ENCODE measurements at places on chromosomes 7 and 10.

- DNase-seq: no peak
Observed at GRCh38 chr7:90621747-90622140, 25.6 kb downstream of the CDK14 start.

- DNase-seq: no peak
Observed at GRCh38 chr10:77823811-77824542, 102.6 kb downstream of the DLG5 start.

DNA sequence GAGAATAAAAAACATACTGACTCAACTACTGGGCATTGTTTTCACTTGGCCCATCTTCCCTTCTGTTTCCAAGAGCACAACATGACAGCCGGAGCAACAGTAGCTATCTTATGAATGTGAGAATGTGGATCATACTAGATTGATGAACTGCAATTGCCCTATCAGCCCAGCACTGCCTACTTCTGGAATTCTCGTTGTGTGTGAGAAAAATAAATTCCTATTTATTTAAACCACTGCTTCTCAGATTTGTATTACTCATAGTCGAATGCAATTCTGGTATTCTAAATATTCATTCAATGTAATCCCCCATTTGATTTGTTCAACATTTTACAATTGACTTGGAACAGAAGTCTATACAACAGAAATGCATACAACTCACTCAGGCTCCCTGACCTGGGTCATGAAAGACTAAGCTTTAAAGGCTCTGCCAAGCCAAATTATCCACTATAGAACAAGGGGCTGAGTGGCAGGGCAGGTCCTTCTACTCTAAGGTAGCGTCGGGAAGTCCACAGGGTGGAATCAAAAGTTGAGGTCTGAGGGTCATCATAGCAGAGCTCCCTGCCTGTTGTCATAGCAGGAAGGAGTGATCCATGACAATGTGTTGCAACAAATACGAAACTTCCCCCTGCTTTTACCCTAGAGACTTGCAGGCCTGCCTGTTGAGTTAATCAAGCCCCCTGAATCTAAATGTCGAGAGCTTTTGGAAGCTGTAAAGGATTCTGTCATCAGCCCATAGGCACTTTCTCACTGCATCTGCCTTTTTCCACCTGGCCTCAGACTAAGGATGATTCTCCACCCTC lies 12.4 kb upstream of the JAZF1 start:
- no peak for DNase-seq

DNA sequence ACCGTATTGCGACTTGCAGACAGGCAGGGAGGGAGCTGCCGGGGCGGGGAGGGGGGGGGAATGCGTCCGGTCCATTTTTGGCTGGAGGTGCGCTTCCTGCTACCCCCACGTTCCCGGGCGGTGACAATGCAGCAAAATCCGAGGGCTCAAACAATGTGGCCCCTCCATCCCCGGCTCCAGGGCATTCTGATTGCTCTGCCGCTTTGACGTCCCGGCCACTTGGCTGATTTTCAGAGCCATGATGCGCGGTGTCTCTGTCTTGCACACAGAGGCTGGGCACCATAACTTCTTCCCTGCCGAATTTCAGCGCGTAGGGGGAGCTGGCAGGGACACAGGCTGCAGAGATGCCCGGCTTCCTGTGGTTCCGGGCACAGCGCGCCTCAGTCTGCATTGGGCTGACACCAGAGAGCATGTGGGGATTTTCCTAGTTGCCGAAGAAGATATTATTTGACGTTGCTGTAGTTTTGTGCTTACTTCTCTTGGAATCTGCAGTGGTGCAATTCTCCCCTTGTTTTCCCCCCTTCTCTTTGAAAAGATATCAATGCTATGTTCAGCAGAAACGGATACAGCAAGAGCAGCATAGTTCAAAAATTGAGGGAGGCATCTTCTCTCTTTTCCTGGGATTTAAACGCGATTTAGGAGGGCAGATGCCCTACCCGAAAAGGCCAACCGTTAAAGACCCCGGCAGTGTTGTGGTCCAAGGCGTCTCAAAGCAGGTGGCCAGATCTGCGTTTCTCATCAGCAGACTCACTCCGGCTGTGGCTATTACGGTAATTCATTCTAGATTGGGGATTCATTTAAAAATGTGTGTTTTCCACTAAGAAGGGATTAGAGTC lies 1.4 kb downstream of the HECW1 start:
- DNase-seq: no peak

DNA sequence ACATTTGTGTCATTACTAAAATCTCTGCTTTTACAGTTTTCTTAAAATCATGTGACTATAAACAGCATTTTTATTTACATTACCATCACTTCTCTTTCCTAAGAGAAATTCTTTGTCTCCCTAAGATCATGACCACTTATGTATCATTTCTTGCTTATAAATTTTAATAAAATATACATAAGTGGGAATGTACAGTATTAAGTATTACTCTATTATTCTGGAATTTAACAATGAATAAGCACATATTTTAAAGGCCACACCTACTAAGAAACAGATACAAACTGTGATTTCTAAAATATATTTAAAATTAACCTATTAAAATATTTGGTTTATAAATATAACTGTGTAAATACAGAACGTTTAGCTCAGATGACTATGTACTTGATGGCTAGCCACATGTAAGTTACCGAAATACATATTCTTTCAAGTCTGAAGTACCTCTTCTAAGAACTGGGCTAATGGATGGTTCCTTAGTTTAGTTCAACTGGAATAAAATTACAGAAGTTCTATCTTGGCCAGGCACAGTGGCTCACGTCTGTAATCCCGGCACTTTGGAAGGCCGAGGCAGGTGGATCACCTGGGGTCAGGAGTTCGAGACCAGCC lies 33.3 kb upstream of the PTPRN2 start:
- DNase-seq: no peak

- DNase-seq: no peak
Observed at GRCh38 chr10:76302961-76303630, 871.7 kb downstream of the LRMDA start.

GRCh38 chr7:107528461-107528860 lies 35.3 kb downstream of the COG5 start:
- DNase-seq: peak; percentile 23
